ENCODE measurements at places on chromosomes 6 and 20.

- DNase-seq = no peak
Measured at GRCh38 chr20:13873831-13874230, 89.0 kb downstream of the NDUFAF5 start.

DNA sequence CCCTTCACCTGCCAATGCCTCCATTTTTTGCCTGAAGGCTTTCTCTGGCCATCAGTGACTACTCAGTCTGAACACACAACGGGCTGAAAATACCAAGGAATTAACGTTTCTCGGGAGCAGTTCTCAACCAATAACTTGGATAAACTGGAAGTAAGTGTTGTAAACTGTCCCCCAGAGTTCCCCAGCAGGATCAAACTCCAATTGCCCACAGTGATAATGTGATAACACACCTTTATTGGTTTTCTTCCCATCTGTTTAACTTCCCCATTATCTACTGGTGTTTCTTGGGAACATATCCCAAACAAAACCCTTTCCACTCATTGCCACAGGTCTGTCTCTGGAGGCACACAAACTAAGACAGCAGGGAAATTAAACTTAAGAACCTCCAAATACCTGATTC, 21.8 kb upstream of the FAM135A start:
- no peak for DNase-seq

DNA sequence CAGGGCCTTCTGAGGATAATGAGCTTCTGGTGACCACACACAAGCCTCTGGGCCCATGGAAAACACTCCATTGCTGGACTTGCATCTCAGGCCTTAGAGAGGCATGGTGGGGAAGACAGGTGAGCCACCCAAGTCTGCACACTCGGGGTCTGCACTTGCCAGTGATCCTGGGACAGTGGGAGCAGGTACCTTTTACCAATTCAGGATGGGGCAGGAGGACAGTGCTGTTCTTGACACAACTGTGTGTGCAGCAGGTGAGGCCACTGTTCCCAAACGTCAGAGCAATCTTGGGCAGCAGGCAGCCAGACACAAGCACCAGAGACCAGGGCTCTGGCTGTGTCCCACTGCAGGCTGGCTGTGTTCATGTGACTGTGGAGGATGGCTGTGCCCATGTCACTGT, 221.3 kb downstream of the ERMARD start:
- no peak for DNase-seq

DNA sequence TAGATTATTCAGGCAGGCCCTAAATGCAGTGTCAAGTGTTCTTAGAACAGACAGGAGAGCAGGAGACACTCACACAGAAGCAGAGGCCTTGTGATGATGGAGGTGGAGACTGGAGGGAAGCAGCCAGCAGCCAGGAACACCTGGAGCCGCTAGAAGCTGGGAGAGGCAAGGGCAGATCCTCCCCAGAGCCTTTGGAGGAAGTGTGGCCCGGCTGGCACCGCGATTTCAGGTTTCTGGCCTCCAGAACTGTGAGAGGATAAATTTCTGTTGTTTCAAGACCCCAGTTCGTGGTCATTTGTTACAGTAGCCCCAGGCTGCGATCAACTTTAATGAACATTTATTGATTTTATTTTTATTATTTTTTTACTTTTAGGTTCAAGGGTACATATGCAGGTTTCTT, 203.0 kb downstream of the QKI start:
- no peak for DNase-seq

DNA sequence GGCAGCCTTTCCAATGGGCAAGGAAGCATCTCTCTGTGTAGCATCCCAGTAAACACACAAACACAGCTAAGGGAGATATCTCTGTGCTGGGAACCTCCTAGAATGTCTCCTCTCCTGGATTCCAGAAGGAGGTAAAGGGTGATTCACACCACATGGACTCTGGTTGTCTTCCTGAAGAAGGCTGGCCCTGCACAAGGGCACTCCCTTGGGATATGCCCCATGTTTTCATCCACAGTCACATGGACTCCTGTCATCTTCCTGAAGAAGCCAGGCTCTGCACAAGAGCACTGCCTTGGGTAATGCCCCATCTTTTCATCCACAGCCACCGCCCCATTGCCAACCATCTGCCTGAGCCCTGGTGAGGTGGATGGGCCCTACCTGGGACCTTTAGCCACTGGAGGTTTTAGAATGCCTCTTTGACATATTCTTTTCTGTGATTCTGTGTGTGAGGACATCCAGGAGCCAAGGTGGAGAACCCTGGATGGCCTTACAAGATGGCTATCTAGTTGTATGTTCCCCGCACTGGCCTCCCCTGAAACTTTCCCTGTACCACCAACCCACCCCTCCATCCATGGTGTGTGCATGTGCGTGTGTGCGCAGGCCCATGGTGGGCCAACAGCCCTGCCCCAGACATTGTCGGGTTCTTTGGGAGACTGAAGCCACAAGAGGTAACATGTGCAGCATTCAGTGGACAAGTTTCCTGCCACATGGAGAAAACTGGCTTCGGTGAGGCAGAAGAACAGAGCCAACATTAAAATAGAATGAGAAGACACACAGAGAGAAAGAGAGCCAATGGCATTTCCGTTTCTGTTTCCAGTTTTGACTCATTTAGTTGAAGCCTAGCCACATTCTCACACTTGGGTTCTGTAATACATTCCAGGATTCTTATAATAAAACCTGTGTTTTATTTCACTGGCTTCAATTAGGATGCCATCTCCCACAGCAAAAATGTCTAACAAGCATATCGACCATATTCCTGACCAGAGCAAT, 110.2 kb upstream of the CST7 start:
- no peak for DNase-seq

DNA sequence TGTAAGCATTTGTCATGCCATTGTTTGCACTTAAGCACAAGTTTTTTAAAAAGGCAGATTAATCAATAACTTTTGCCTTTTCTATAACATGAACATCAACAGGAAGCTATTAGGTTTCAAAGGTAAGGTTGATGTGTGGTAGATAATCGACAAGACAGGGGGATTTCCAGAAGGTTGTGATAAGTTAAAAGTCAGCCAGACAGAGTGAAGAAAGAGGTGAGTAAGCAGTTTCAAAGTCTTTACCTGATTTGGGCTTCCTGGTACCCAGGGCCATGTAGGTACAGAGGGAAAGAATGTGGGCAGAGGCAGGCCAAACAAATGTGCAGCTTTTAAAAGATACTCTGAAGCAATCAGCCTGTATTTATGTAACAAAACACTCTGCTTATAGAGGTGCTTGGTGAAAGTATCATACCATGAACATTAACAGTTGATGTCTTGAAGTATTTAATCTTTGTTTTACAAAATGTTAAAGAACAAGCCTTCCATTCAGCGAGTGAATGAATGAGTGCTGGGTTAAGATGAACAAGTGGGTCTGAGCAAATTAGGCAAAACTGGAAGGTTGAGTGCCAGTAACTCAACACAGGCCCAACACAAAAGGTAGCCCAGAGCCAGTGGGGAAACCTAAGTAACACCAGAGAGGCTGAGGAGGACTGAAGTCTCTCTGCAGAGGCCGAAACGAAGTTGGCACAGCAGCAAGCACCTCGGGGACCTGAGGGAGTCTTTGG, 60.2 kb downstream of the LRRC1 start:
- DNase-seq = no peak

- no peak for DNase-seq
Measured at GRCh38 chr6:90982051-90982450, 395.2 kb upstream of the MAP3K7 start.

All from left ventricle myocardium superior (tissue), 1 donor.